ENCODE measurements at places on chromosomes 1 and 21.

- no peak for DNase-seq
These were observed 16.1 kb upstream of the GPR37L1 start for GRCh38 chr1:202106340-202107254.

DNA sequence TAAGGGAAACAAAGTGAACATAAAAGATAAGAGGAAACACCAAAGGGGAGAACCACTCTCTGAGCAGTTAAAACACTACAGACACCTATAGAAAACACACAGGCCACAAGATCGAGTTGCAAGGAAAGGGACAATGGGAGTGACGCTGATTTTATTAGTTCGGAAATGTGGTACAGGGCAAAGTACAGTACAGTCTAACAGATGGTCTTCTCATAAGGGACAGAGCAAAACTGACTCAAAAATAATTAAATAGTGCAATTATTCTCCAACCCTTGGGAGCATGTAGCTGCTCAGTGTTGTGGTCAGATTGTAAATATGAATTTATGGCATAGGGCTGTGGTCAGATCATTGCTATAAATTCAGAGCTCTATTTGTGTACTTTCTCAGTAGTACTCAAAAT is 352.0 kb downstream of the USH2A start:
- no peak for DNase-seq

DNA sequence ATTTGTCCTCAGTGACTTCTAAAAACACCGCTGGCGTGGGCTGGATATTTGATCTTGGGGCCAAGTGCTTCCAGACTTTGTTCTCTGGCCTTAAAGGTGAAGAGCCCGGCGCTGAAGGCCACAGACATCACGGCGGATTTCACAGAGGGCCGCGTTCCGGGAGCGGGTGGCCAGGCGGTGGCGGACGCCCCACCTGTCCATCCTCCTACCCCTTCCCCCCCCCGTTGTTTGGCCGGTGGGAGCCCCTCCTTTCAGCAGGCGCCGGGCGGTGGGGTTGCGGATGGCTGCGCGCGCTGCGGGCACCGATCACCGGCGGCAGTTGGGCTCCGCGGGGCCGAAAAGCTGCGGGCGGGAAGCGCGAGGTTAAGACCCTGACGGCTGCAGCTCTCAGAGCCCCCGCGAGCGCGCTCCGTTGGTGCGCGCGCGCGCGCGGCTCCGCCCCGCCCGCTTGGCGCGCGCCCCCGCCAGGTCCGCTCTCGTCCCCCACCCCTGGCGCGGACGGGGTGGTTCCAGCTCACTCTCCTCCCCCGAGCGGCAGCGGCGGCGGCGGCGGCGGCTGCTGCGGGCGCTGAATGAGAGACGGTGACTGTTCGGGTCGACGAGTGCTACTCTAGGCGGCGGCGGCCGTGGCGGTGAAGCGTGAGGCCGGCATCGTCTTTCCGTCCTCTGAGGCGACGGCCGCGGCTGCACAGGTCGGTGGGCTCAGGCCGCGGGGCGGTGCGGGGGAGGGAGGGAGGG is at the start of gene RALGPS2:
TSS of gene RALGPS2 (plus strand) at position 517 of the 738 bp plus-strand sequence. CDS start 51,521 bp downstream, outside the sequence.
- peak; percentile 88 for DNase-seq

GRCh38 chr1:14980621-14981218 is 172.8 kb upstream of the TMEM51 start:
- no peak for DNase-seq

DNA sequence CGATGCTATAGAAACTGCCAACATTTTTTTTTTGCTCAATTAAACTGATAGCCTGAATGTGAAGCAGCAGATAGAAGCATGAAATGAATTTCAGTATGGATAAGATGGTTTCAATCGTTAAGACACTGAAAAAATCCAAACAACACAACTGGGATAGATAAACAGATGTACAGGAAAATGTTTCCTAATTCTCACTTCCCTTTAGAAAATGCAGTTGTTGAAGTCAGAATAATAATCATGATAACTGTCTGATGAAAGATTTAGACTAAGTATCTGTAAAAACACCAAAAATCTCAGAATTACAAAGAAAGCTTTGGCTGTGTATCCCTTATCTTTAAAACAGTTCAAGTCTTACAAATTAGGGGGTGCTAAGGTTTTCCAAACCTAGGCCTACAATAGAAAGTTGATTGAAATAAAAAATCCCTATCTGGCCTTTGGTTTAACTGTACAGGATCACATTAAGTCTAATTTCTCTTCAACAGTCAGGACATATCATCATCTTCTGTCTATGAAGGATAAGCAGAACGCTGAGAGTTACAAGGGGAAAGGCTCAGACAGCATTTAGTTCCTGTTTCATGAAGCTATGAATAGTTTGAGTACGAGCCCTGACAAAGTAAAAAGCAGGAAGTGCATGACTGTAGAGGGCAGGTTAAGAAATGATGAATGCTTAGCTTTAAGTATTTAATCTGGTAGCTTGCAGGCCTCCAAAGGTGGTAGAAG is 203.2 kb downstream of the APP start:
- no peak for DNase-seq

DNA sequence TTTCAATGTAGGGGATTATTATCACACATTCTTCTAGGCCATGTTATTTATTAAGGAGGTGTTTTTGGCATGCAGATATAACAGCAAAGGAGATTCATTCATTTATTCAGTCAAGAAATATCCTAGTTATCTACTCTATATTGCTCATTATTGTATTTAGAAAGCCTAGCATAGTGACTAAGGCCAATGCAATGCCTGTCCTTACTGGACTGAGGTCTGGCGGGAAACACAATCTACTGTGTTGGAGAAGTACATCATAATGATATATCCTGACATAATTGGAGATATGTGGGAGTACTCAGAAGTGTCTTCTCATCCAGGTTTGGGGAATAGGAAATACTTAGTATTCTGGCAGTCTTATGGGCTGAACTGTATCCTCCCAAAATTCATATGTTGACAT is 421.5 kb upstream of the USP24 start:
- peak; percentile 38 for DNase-seq

- DNase-seq = no peak
These were observed 12.9 kb upstream of the NUF2 start for GRCh38 chr1:163308811-163309210.

DNA sequence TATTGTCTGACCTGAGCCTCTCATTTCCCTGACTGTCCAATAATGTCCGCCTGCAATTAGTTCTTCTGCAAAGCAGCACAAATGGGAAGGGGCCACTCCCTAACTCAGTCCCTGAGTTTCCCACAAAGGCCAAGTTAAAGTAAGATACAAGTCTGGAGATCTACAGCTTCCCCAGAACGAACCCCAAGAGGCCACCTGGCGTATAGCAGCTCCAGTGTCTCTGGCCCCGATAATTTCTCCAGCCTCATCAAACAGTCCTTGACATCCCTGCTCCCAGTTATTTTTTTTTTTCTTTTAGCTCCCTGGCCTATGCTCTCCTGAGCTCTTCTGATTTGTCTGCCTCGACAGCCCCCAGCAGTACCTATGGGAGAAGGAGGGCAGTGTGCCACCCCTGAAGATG is 8.1 kb upstream of the ACKR1 start:
- DNase-seq = no peak

DNA sequence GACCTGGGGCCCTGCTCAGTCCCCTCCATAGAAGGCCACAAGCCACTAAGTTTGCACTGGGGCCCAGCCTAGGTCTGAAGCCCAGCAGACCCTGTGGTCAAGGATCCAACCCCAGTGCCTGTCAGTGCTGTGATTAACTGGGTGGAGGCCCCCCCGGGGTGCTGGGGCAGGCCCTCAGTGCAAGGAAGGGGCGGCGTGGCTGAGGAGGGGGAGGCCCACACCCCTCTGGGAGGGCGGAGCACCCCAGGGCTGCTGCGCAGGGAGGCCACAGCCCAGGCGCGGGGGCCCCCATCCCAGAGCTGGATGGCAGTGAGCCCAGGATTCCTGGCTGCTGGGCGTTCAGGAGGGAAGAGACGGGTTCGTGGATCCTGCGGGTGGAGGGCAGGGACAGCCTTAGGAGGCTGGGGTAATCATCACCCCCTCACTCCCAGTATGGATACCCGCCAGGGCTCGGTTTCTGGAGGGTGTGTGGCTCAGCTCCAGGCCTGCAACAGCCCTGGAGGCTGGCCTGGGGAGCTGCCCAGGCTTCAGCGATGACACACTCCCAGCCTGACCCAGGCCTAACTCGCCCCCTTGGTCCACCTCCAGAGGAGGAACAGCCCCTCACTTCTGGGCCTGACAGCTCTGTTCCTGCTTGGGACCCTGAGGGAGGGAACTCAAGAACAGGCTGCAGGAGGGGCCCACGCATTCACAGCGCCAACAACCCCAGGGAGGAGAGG is 890 bp downstream of the GJC2 start:
- peak; percentile 16 for DNase-seq

DNA sequence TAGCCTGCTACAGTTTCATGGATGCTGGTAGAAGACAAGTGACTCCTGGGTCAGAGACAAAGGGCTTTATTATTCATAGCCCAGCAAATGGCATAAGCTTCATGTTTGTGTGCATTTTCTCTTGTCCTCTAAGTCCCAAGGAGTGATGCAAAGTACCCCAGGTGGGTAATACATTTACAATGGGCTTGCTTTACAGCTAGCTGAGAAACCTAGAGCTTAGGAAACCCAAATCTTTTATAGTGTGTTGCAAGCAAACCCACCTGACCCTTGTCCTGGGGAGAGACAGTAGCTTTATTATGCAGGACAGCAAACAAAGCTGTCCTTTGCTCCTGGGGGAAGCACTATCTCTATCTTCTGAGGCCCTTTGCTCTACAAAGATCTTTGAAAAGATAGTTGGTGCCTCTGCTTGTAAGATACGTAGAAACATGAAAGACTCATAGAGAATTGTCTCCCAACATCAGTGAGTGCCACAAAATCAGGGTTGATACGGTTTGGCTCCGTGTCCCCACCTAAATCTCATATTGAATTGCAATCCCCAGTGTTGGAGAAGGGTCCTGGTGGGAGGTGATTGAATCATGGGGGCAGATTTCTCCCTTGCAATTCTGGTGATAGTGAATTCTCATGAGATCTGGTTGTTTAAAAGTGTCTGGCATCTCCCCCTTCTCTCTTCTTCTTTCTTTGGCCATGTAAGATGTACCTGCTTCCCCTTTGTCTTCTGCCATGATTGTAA is 315.8 kb upstream of the USP24 start:
- DNase-seq = no peak

DNA sequence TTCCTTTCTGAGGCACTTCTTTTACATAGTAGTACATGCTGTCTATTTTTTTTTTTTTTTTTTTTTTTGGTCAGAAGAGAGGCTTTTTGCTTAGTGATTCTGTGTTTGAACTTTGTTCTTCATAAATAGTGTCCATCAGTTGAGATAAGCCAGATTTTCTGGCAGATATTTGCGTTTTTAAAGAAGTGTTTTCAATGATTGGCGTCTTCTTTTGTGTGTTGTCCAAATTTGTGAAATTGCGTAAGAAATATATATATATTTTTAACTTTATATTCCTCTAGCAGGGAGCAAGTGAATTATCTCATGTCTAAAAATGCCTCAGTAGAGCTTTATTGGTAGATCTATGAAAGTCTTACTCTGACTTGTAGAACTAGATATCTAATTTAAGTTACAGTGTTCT is 28.3 kb downstream of the NEK7 start:
- no peak for DNase-seq

GRCh38 chr1:15259622-15260007 is 12.6 kb downstream of the FHAD1 start:
- DNase-seq = no peak

DNA sequence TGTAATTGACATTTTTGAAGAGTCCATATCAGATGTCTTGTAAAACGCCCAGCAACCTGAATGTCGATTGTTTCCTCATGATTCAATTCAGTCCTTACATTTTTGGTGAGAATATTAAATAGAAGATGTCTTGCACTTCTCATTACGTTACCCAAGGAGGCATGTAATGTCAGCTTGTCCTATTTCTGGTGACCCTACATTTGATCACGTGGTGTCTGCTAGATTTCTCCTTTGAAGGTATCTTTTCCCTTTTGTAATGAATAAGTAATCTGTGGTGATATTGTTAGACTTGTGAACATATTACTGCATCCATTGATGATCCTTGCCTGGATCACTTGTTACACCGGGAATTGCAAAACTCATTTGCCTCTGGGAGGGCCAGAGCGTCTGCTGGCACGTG is 87.6 kb upstream of the DISP3 start:
- no peak for DNase-seq

- DNase-seq = no peak
These were observed 3.5 kb upstream of the KRTAP10-4 start for GRCh38 chr21:44569861-44570517.

- DNase-seq = no peak
These were observed 44.7 kb upstream of the LRP8 start for GRCh38 chr1:53372501-53372951.

DNA sequence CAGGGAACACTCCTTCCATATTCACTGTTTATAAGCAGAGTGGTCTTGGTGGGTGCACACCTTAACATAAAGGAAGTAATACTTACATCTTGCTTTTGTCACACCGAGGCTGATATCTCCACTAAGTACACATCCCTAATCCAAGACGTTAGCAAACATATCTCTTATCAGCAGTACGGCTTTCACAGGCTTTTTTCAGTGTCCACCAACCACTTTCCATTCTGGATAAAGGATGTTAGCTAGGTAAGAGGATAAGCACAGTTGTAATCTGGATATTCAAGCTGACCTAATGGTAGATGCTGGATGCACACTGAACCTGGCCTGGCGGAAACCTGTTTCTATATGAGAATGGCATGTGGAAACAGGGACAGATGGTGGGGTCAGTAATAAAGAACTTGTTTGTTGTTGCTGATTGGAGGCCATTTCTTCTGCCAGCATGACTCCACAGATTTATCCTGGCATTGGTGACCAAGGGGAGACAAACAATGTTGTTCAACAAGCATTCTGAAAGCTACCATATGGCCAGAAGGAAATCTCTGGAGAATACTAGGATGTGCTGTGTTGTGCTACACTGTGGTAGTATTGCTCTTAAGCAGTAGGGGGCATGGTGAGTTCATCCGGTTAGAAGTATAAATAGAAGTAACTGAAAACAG is 416.4 kb downstream of the PTBP2 start:
- DNase-seq = peak; percentile 81

All from adipocyte (in vitro differentiated cells).